ENCODE measurements at places on chromosomes 3 and 15.

DNA sequence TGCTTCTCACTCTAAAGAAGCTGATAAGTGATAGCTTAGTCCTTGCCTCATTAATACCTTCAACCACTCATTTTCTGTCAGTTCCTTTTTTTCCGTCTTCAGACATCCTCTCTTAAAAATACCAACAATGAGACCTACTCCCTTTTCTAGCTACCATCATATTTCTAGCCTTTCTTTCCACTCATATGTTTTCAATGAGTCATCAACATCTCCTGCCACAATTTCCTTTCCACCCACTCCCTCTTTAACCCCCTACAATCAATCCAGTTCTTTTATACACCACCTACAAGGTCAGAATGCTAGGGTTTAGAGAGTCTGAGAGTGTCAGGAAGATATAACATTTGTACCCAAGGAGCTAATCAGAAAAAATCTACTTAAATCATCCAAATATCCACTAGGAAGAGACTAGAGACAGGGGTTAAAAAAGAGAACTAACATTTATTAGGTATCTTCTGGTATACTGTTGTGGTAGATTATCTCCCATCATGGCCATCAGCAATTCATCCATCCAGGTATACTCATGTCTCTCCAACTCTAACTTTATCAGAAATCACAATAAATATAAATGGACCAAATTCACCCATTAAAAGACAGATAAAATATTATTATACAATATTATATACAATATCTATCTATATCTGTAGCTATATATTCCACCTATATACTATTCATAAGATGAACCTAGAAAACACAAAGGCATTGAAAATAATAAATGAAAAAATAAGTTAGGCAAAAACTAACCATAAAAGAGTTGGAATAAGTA lies 42.5 kb downstream of the MYLK start:
- no peak for DNase-seq

GRCh38 chr15:85444122-85444745 lies 63.8 kb downstream of the AKAP13 start:
- DNase-seq: no peak

DNA sequence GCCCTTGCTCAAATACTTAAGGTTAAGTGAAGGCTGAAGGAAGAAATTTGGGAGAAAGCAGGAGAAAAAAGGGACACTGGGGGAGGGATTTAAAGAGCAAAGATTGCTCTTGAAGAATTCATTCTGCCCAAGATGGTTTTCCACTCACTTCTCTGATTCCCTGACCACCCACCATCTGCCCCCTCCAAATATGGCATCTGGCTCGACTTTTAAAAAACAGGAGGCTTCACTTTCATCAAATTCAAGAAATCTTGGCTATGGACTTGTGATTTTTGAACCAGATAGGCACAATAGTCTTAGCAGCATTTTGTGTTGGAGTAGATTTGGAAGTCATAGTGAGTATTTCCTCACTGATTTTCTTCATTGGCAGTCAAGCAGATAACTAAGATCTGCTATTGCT lies 574.4 kb upstream of the SUCLG2 start:
- DNase-seq: no peak

DNA sequence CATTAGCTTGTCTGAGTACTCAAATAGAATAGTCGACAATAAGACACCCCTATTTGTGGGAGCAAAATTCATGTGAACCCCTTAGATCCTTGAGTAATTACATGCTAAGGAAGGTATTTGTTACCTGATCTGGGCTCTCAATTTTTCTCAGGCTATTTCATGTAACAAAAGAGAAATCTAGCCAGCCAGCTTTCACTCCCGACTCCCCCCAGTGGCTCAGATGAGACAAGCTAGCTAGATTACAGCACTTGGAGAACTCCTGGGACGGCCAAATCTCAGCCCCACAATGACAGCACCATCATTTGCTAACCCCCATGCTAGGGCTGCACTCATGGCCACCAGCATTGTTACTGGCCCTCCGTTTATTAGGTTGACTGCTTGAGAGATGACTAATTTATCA lies 41.3 kb downstream of the GLDN start:
- DNase-seq: no peak

GRCh38 chr3:191244242-191244867 lies 45.3 kb downstream of the OSTN start:
- DNase-seq: no peak

- no peak for DNase-seq
Measured at GRCh38 chr3:127736801-127737539, 64.2 kb downstream of the ABTB1 start.

All from gastrocnemius medialis (tissue), 4 donors.